ENCODE measurements at places on chromosomes 3 and 15.

DNA sequence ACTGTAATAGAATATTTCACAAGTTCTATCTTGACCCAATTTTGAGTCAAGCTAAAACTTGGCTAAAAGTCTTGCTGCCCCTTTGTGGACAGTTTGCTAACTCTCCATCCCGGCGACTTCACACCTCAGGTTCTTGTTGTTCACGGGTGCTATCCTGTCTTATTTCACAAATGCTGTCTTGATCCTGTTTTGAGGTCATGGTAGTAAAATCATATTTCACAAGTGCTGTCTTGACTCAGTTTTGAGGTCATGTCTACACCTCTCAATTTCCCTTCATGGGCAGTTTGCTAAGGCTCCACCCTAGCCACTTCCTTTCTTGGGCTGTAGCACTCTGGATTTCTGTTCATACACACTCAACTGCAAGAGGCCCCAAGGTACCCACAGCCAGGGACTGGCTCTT lies 45.0 kb upstream of the GK5 start:
- no peak for DNase-seq

DNA sequence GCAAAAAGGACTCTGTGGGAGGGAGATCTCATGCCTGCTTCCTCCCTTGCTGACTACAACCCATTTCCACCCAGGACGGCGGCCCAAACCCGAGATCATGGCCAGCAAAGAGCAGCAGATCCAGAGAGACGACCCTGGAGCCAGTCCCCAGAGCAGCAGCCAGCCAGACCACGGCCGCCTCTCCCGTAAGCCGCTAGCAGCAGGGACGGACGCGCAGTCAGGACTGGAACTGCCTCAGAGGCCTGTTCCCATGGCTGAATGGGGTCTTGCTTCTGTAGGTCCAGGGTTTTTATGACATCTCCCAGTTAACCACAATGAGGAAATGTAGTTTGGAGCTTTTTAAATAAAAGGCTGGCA lies 67.2 kb downstream of the BOC start:
- DNase-seq = no peak

DNA sequence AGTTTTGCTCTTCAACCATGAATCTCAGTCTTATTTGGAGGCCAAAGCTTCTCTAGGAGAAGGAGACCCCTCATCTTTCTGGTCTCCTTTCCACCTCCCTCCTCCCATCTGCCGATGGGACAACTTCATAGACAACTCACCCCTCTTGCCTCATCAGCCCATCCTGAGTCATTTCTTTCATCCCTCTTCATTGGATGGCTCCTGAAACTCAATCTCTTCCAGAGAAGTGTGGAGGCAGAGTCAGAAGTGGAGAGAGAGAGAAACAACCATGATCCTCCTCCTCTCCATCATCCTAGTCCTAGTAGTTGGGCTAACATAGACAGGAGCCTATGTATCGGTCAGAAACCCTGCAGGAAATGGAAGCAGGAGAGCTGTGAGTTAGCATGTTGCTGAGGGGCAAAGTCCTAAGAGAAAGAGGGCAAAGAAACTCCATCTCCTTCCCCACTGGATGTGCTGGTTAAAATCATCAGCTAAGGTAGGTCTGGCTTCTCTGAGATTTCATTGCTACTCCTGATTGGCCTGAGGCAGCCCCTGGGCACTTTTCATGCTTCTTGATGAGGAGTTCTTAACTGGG lies 21.3 kb upstream of the HCN4 start:
- no peak for DNase-seq

DNA sequence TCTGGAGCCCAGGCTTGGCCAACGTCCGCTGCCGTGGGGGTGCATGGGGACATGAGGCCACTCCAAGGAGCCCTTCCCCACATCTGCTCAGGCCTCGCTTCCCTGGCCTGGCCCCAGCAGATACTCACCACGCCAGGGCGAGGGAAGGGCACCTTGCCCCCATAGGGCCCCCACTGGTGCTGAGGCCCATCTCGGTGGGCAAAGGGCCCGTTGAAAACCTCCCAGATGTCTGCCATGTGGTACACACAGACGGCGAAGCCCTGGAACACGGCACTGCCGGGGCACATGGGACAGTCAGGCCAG lies 4.7 kb downstream of the SEMA3G start:
- no peak for DNase-seq

DNA sequence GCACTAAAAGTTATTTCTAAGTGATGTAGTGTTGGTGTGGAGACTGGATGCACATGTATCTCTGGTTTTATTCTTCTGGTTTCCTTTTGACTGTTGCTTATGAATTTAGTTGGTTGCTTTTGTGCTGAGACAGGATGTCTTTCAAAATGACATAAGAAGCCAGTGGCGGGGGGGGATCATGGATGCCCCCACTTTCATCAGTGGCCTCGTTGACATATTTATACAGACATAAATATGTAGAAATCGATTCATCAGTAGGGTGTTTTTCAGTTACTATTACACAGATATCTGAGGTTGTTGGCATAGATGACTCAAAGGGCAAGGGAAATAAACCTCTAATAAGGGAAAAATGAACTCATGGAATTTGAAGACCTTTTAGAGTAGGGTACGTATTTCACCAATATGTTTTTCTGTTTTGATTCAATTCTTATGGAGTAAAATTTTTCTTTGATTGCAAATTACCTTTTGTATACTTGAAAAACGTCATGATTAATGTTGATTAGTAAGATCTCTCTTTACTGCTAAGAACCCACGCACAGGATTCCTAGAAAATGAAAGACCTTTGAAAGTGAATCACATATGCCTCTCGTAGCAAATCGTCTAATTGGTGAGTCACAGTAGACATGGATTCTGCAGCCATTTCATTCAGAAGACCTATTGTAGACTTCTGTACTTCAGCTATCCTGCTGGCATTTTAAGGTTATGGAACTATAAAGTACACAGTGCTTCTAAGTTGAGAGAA lies 97.4 kb upstream of the RBMS3 start:
- DNase-seq = no peak

DNA sequence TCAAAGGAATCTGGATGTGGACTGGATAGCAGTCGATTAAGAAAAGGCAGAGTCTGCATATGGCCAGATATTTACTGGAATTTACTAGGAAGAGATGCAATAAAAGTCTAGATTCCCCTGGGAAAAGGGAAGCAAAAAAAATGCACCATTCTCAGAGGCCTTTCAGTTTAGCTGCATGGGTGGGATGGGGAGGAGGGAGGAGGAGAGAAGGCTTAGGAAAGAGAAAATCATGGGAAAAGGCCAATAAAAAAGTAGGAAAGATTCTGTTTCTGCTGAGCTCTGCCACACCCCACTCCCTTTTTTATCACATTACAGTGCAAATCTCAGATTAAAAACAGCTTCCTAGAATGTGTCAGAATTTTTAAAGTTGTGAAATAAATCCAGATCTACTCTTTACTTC lies 103.6 kb downstream of the ADAMTS9 start:
- no peak for DNase-seq

DNA sequence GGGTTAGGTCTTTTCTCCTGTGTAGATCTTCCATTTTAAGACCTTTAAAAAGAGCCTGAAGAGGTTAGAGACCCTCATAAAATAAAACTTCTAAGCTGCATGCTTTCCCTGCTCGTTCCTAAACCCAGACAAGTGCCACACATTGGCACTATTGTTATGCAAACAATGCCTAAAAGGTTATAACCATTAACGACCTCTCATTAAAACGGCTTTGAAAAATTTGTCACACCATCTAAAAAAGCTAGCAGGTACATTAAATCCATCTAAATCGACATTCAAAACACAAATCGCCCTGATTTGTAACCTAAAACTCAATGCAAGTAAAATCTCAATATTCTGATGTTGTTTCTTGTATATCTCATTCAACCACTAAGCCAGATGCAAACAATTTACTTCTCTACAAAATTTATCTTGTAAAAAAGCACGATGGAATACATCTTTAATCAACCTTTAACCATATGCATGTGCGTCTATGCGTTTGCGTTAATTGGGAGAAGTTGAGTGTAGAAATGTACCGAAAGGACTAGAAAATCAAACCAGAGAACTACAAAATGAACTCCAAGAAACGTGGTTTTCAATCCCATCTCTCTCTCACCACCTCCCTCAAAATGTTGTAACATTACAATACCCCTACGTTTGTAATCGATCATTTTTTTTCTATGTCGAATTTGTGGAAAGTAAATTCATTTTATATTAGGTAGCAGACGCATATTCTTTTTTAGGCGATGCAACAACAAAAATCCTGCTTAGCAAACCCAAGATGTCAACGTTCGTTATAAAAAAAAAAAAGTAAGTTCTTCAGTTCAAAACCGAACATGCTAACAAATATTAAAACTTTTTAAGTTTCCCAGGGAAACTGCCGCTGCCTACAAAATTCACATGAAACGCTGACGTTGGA lies 1.2 kb downstream of the ALDH1A2 start:
- DNase-seq = no peak

DNA sequence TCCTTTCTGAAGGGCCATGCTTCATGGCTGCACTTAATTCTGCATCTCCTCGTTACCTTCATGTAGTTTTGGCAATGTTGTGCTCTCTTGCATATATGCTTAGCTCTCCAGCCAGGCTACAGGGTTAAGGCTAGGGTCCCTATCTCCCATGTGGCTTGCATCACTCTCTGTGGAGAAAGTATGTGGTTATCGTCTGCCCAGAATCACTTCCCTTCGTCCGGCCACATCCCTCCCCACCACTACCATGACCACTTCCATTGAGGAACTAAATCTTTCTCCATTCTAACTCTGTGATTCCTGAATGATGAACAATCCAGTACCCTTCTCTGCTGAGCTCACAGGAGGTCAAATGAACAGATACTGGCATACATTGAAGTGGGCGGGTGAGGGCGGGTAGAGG lies 34.0 kb downstream of the WWTR1 start:
- DNase-seq = no peak

GRCh38 chr15:63776443-63776842 lies 57.3 kb downstream of the HERC1 start:
- no peak for DNase-seq

GRCh38 chr3:152176241-152176640 lies 92.5 kb upstream of the MBNL1 start:
- no peak for DNase-seq

DNA sequence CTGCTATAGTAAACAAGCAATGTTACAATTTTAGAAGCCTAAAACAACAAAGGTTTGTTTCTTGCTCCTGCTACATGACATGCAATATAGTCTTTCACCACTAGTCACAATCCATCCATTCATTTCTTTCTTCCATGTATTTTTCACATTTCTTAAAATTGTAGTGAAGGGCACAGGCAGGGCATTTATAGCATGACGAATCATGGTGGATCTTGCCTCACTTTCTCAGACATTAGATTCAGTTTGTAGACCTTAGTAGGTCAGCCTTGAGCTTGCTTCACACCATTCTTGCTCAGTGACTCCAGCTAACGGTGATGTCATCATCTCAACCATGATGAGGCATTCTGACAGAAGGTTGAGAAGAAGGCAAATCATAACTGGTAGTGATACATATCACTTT lies 546.8 kb downstream of the TBL1XR1 start:
- DNase-seq = no peak

GRCh38 chr3:117145677-117146076 lies 436.1 kb downstream of the TUSC7 start:
- DNase-seq = no peak

DNA sequence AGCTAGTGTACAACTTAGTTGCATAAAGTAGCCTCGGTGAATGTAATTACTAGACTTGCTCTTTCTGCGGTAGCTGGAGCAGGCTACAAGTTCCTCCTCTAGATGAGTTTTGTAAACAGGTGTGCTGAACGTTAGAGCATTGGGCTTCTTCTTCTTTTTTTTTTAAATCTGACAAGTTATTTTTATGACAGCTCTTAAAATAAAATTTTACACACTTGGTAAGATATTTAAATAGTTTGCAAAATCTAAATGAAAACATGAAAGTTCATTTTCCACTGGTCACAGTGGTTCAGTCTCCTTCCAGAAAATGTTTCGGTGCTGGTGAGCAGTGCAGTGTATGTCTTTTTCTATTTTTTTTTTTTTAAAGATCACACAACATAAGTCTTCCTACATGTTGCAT lies 3.0 kb downstream of the CCR9 start:
- peak; percentile 57 for DNase-seq

DNA sequence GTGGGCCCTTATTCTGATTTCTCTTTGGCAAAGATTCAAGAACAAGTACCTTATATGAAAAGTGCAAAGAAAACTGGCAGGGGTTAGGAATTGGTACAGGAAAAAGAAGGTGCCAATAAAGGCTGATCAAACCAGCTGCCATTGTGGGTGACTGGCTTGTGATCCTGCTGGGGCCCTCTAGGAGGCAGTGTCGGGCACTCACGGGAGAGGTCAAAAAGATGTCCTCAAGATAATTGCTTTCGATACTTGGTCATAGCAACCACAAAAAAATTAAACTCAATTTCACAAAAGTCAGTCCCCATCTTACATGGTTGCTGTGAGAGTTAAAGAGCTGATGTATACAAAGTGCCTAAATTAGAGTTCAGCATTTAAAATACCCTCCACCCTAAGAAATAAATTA lies 31.0 kb upstream of the CAV3 start:
- peak; percentile 4 for DNase-seq

DNA sequence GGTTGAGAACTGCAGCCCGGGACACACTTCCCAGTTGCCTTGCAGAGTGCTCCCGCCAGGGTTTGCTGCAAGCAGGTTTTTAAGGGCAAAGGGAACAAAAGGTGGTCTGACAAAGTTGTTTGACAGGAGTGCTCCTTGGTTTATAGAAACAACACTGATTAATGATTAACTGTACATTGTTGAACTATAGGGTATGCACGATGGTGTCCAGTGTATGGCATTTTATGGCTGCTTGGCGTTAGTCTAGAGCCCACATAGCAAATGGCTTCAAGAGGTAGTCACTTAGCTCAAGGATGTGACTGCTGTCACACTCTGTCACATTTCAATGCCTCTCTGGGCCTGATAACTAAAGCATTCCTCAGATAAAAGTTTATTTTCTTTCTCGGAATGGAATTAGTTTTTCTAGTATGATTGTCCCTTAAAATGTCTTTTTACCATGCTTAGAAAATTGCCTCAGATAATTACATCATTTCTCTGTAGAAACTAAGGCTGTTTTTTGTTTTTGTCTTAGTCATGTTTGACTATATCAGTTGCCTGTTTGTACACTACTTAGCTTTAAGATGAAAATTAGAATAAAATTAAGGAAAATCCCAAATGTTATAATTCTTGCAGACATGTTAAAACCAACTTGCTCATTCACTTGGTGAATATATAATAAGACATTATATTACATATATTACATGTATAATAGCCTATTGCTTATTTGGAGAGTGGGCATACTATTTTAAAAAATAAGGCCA lies 61.3 kb upstream of the GATM start:
- DNase-seq = no peak

DNA sequence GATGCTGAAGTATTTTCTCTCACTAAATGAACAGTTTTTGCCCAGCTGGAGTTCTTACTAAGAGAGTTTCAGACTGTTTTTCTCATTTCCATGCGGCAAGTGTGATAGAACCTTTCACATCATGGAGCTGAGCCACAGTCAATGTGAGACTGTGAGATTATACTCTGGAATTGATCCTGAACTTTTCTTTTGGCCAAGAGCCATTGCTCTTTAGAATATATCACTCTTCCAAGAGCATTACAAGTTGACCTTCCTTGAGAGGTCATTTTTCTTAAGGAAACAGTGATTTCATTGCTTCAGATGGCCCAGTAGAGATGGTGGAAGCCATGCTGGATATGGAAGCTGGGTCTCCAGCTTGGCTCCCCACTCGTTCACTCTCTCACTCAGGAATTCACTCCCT lies 212.9 kb upstream of the UMPS start:
- DNase-seq = no peak

Data from GM10248 (cell line).